Pons (tissue), 1 donor: ENCODE measurements at places on chromosomes 2 and 18.

- no peak for DNase-seq
Measured at GRCh38 chr2:108623616-108624015, 89.3 kb downstream of the LIMS1 start.

GRCh38 chr18:41665210-41665609 is 289.8 kb upstream of the PIK3C3 start:
- no peak for DNase-seq

GRCh38 chr2:65351948-65352595 is 80.3 kb downstream of the SPRED2 start:
- no peak for DNase-seq

DNA sequence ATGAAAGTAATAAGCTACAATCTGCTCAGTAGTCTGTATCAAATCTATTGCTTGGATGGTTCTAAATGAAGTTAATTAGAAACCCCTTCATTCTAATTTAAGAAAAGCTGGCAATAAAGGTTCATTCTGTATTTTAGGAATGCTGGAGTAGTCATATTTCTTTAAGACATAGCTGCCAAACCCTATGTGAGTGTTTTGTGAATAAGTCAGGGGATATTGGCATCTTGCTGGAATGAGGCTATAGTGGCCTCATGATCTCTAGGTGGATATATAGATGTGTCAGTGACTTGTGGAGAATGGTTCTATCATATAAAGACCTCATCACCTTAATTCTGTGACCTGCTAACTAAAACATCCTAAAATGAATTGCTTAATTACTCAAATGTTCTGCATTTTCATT is 196.3 kb downstream of the PDE1A start:
- DNase-seq = no peak

DNA sequence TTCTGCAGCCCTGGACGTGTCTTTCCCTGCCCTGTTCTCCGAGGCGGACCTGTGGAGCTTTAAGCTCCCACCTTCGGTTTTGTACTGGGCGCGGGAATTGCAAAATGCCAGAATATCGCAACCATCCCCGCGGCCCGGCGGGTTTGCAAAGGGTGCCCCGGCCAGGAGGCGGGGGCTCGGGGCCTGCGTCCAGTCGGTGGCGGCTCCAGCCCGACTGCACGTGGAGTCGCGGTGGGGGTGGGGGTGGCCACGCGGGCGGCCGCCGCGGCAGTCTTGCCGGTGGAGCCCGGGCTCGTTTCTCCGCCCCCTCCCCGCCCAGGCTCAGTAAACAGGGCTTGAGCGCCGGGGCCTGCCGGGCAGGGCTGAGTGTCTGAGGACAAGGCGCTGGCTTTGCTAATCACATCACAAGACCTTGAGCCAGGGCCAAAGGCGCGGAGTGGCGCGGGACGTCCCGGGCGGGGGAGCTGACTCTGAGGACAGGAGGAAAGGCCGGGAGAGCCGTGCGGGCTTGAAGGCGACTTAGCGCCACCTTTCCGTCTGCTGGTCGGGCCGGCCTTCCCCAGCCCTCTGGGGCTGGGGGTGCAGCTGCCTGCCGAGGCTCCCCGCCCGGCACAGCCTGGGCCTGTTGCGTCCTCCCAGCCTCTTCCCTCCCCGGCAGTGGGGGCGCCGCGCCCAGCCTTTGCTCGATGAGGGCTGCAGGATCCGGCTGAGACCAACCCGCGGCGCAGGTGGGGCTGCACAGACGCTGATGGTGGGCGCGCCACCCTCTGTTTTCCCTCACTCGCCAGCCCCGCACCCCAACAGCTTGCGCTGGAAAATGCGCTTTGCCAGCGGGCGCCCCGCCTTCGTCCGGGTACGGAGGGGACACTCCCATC is 786 bp upstream of the ZFP36L2 start:
- peak; percentile 92 for DNase-seq

DNA sequence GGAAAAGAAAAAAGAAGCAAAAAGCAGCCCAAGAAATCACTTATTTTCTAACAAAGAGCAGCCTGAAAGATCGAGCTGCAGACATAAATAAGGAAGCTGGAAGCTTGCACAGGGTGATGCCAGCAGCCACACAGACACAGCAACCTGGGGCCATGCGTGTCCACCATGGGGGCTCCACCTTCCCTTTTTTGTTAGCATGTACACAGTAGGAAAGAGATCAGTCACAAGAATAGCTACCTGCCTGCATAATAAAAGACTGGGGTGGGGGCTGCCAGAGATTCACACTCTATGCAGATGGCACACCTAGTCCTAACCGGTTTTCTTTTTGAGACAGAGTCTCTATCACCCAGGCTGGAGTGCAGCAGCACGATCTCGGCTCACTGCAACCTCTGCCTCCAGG is 2.9 kb upstream of the CNOT11 start:
- no peak for DNase-seq

- DNase-seq = no peak
Measured at GRCh38 chr2:169210917-169211316, 141.6 kb downstream of the DHRS9 start.

- DNase-seq = no peak
Measured at GRCh38 chr2:239288951-239289511, 111.8 kb downstream of the HDAC4 start.

- no peak for DNase-seq
Measured at GRCh38 chr2:49162151-49162550, 7.8 kb upstream of the FSHR start.

GRCh38 chr2:145410086-145410485 is 890.2 kb upstream of the ZEB2 start:
- DNase-seq = no peak
